ENCODE measurements at places on chromosomes 7 and 10.

GRCh38 chr7:50359995-50360925 lies 55.7 kb downstream of the IKZF1 start:
- DNase-seq = no peak

- no peak for DNase-seq
Measured at GRCh38 chr10:31146491-31147209, 115.0 kb upstream of the ZNF438 start.

- peak; percentile 72 for DNase-seq
Measured at GRCh38 chr7:2403014-2403717, at the start of gene CHST12. Gene CHST12, plus strand, starts transcription at chr7:2403611. Its CDS starts 29,029 bp downstream, at chr7:2432640.

DNA sequence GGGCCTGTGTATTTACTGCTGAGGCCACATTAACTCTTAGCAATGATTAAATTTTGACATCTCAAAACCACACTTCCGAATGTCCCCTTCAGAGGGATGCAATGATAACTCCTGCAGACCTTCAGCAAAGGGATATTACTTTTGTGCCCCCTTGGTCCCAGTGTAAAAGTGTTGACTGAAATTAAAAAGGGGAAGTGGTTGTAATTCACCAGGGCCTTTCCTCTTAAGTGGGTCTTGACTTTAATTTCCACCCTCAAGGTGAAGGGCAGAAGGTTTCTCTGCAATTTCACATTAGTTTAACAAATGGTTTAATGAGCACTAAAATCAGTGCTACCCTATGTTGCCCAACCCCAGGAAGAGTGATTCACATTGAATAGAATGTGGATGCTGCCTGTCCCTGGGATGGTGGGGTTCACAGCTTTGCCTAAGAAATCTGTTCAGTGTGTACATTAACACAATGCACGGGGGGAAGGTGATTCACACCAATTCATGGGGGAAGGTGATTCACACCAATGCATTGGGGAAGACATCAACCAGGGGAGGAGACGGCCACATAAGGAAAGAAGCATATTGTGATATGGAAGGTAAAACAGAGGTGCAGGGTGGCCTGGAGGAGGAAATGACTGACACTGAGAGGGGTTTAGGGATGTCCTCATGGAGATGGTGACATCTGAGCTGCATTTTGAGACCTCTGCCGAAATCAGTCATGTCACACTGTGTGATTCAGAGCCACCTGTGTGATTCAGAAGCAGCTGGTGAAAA lies 19.4 kb upstream of the TNS3 start:
- no peak for DNase-seq

- DNase-seq = no peak
Measured at GRCh38 chr10:129725482-129725881, 238.6 kb downstream of the EBF3 start.

Measured in iPS DF 6.9 (cell line).